ENCODE measurements at places on chromosomes 6 and 20.
A peak's percentile ranks its signal among the peaks of the same experiment; 100 is the strongest.

GRCh38 chr6:51536728-51537127, 550.7 kb downstream of the PKHD1 start:
- no peak for DNase-seq

DNA sequence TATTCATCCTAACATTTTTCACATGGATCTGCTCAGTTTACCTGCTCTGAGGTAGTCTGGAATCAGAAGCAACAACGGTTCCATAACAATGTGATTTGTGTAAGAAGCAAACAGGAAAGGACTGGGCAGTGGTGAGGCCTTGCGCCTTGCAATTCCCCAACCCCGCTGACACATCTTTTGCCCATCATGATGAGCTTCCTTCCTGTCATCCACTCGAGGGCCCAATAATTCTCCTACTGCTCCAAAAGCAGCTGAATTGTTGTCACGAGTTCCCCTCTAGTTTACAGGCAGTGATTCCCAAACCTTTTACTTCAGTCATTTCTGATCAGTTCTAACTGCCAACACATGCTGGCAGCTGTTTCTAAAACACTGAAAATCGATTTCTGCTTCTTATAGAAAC, 22.9 kb downstream of the STX7 start:
- no peak for DNase-seq

DNA sequence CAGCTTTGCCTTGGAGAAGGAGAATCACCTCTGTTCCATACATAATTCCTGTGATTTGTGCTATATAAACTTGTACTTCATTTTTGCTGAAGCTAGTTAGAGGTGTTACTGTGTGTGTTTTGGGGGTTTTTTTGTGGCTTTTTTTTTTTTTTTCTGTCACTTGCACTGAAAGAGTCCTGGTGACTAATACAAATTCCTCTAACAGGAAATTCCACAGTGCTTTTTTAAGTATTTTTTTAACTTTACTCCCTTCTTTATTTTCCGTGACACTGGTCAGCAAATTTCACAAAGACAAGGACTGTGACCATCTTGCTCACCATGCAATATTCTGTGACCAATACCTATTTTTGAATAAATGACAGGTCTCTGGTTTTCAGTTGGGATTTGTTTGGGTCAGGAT, 110.5 kb downstream of the ISM1 start:
- no peak for DNase-seq

DNA sequence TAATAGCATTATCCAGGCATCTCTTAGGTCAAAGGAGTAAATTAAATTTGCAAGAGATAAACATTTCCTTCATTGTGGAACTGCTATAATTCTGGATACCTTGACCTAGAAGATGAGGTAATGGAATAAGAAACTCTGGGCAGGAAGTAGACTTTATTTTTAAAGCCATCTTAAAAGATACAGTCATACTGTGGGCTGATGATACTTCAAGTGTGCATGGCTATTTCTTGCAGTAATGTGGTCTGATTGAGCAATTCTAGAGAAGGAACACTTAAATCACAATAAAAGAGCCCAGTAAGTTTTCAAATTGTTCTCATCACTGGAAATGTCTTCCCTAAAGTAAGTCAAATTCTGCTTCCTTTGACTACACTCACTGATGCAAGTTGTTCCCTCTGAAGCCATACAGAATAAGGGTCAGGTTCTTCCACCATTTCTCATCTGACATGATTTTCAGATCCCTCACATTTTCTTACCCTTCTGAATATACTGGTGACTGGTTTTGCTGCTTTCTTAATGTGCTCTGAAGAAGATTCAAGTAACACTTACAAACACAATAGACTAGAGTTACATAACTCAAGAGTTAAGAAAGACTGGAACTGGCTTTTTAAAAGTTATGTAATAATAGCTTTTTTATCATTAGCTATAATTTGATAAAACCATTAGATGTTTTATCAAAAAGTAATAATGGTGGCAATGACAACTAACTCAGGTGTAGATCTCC, 62.6 kb upstream of the TMEM244 start:
- DNase-seq: no peak

- no peak for DNase-seq
Measured at GRCh38 chr6:122772724-122773415, 6.6 kb upstream of the FABP7 start.

DNA sequence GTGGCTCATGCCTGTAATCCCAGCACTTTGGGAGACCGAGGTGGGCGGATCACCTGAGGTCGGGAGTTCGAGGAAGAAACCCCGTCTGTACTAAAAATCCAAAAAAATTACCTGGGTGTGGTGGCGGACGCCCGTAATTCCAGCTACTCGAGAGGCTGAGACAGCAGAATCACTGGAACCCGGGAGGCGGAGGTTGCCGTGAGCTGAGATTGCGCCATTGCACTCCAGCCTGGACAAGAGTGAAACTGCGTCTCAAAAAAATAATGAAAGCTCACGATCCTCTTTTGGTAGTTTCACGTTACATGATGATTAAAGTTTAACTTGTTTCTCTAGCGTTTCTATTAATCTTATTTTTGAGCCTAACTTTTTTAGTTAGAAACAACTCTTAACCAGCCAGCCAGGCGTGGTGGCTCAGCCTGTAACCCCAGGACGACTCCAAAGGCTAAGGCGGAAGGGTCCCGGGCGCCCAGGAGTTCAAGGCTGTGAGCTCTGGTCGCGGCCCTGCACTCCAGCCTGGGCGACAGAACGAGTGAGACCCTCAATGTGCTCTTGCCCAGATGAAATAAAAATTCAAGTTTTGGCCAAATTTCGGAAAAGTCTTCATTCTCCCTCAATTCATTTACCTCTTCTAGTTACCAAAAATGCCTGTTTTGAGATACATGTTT, 1.2 kb upstream of the WRNIP1 start:
- DNase-seq: no peak

DNA sequence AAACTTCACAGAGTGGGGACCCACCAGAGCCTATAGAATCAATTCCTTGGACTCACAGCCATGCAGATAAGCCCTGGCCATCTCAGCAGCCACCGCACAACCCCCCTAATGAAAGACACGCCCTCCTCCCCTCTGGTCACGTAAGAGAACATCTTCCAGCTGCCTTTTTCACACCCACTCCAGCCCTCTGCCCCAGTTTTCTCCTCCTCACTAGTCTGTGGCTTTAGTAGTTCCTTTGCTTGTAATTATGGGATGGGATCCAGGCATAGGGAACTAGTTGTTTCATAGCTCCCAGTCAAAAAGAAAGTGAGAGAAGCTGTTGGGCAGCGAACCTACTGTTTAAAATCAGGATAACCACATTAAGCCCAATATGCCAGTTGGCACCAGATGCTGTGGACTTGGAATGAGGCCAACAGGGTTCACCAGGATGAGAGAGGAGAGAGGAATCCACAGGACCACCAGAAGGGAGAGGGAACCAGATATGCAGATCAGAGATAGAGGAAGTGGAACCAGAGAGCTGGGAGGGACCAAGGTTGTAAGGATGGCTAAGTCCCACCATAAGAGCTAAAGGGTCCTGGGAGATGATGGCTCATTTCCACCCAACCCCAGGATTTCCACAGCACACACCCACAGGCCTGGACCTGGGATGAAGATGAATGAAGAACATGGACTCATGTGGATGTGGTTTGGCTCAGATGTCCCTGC, 9.0 kb upstream of the BTN3A1 start:
- no peak for DNase-seq

- peak; percentile 82 for DNase-seq
Measured at GRCh38 chr6:81751388-81752083, 945 bp downstream of the TENT5A start.

- no peak for DNase-seq
Measured at GRCh38 chr6:167580619-167580911, 246.1 kb upstream of the AFDN start.

DNA sequence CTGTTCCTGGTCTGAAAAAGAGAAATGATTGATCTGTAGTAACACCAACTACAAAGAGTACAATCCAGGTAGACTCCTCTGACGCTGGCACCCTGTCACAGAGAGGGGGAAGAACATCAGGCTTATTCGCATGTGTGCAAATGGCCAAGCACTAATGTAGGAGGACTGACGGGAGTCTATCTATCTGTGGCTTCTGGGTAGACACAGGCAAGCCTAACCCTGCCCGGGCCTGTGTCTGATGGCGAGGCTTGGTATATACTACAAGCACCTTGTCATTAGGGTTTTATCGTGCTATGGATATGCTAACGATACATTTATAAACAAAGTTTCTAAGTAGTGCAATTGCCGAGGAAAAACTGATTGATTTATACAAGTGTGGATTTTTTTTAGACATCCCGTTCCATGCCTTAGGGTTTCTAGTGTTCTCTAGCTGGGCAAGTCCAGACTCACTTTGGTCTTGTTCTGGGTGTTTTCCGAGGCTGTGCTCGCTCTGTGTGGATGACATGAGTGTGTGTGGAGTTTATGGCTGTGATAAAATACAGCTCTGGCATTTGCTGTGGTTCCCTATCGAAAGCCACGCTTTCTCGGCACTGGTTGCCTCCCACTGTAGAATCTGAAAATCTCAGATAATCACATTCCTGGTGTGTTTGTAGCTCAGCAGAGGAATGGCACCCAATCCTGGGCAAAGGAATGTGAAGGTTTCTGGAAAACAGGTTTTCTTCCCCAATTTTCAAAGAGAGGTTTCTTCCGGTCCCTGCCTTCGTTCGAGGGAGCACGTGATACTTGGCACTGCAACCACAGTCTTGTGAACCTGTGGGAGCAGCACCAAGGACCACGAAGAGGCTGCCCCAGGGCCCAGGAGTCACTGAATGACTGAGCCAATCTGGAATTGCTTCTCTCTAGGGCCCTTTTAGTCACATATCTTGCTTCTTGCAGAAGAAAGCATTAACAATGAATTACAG, 67.5 kb upstream of the EDN1 start:
- DNase-seq: no peak

DNA sequence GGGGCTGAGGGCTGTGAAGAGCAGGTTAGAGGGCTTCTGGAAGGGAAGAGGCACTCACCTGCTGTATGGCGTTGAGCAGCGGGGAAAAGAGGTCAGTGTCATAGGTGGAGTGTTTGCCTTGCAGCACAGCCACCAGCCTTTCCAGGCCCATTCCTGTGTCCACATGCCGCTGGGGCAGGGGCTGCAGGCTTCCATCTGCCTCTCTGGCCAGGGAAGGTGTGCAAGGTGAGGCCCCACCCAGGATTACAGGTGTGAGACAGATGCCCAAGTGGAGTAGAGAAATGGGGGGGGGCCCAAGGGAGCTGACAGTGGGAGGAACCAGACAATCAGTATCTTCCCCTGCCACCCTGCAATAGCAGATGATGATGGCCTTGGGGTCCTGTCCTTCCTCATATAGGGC, 2.9 kb downstream of the AARS2 start:
- DNase-seq: no peak

DNA sequence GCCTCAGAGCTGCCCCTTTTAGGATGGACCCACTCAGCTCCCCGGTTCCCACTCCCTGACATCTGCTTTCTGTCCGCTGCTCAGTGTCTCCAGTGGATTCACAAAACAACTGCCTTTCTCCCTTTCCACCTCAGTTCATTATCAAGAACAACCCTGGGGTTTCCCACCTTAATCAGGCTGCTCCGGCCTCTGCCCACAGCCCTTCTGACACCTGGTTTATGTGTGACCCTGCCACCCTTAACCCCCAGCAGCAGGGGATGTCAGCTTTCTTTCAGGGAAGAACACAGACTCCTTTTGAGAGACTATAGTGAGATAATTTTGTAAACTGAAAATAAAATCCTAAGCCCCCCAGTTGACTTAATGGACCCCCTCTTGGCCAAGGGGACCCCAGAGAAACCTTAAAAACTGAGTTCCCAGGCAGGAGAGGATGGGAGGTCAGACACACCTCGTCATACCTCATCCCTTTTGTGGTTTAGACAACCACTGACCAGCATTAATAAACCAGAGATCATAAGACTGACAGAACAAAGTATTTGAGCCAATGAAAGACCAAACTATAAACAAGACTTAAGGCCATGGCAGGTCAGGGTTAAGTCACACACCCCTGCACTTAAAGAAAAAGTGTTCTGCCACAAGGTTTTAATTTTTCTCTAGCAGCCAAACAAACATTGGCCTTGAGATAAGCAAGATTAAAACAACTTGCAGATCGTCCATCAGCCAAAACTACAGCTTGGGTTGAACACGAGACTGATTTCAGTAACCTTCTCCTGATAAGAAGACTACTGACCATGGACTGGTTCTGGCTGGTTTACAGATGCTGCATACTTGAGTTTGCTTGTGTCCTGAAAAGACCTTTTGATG, 42.4 kb upstream of the DDR1 start:
- no peak for DNase-seq

Data from coronary artery (tissue), 2 donors.